Stimulated activated CD4-positive, alpha-beta T cell treated with anti-CD3 and anti-CD28 coated beads, Interleukin-15, amount 100 ng/mL, for 1 hour (primary cell): ENCODE measurements at places on chromosomes 6 and 20.

DNA sequence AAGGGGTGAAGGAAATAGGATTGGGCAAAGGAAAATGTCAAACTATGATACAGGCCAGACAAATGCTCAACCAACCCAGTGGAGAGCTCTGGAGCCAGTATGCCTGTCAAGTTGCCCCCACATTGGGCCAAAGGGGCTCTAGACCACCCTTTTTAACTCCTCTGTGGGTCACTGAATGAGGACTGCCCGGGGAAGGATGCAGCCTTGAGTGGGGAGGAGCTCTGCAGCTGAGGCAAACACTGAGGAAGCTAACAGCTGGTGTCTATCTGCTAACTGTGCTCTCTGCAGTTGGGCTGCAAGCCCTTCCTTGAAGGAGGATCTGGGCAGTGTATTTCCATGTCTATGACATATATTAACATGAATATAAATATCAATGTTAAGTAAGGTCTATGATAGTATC, 98.4 kb upstream of the PRSS16 start:
- DNase-seq = no peak

- DNase-seq = peak; percentile 40
Observed at GRCh38 chr6:157823001-157823527, at the start of gene SNX9. Gene SNX9 (plus strand): TSS chr6:157823246. CDS start chr6:157823435, 189 bp downstream.

- DNase-seq = no peak
Observed at GRCh38 chr6:15607603-15608002, 55.2 kb downstream of the DTNBP1 start.

DNA sequence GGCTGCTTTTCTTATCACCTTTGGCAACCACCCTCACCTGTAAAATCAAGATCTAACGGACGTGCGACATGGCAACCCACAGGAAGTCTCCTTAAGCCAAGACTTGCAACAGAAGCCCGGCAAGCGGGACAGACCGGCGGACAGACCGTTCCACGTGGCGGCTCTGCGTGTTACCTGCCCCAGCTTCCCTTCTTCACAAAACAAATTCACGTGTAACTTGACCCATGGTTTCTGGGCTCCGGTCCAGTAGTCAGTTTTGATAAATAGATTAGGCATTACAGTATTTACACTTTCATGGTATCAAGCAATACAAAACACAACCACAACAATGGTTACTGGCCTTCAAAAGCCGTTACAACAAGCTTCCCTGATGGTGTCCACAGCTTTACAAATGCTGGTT, 133.8 kb downstream of the PRND start:
- DNase-seq = no peak

DNA sequence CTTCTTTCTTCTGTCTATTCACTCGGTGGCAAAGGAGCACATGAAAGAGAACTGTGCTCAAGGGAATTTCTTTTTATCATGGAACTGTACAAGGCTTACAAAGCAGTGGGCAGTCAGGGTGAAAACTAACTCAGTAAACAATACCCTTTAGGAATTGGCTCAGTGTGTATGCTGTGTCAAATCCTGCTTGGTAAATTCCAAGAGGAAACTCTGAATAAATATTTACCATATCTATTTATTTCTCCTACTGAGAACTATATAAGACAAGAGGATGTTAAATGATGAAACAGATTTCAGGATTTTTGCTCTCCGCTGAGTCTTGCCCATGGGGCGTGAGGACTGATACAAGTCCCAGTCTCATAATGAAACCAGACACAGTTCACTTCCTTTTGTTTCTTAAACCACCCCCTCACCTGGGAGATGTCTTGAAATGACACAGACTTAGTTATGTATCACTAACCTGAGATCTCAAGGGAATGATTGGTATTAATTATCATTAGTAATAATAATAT, 188.8 kb downstream of the BACH2 start:
- DNase-seq = no peak

DNA sequence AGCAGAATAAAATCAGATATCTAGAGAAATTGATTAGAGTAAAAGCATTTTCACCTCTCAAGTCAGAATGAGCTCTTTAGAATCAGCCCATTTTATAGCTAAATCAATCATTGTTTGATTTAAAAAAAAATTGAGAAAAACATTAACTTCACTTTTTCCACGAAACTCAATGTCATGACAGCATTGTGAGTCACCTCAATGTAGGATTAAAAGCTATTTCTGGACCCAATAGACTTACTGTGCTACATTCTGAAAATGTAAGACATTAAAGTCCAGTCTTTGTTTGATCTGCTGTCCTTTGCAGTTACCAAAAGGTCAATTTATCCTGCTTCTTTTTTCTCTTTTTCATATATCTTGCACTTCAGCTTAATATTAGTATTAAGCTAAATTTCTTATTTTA, 519.4 kb upstream of the ZNF337 start:
- no peak for DNase-seq

GRCh38 chr6:98044151-98044561, 761.1 kb upstream of the MMS22L start:
- DNase-seq = no peak

DNA sequence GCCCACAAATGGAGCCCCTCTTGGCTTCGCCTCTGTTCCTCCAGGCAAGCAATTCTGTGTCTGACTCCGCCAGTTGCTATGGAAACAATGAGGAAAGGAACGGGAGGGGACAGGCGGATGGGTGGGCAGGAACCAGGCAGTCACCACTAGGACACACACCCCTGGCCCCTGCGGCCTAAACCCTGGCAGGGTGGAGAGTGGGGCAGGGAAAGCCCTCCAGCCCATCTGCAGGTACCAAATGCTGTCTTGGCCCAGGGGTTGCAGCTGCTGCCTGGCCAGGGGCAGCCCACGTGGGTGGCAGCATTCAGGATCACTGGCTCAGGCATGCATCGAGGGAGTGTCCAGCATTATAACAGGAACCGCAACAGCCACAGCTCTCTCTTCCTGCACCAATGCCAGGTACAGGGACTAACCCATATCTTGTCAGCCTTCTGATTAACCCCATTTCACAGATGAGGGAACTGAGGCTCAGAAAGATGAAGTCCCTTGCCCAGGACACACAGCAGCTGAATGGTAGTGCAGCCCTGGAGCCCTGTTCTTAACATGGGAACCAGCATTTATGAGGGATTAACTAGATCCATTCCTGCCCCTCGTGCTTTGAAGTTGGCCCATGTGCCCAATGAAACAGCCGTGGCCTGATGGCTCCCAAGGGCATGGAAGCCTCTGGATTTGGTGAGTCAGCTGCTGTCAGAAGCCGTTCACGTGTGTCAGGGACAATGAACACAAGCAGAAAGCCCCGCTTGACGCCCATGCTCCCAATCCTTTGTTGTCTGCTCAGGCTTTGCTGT, 66.3 kb downstream of the NOL4L start:
- no peak for DNase-seq

GRCh38 chr6:168884646-168885086, 369.0 kb downstream of the THBS2 start:
- peak; percentile 54 for DNase-seq

GRCh38 chr6:44072959-44073611, 54.2 kb downstream of the MRPL14 start:
- peak; percentile 43 for DNase-seq

DNA sequence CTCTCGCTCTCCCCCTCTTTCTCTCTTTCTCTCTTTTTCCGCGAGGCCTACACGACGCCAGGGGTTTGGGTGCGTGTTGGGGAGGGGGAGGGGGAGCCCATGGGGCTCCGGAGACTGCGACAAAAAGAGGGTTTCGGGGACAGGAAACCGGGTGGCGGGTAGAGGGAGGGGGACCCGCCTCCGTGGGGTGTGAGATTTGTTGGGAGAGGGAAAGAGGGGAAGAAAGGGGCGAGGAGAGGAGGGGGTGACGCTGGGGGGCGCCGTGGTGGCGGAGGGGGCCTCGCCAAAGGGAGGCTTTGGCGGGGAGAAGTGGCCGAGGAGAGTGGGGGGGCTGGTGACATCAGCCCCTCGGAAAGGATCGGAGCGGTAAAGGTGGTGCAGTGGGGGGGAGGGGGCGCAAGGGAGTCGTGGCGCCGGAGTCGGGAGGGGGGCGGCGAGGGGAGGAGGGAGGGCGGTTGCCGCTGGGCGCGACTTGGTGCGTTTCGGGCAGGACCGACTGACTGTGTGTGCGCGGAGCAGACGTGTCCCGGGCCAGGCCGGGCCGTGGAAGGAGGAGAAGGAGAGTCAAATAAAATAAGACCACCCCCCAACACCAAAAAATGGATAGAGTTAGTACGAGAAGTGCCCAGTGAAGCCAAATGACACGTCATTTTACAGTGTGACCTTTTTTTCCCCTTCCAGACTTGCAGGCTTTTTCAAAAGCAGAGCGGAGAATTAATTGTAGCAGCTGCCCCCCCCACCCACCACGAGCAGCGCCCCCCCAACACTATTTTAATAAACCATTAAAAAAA, 39.8 kb downstream of the GNAS start:
- peak; percentile 64 for DNase-seq

DNA sequence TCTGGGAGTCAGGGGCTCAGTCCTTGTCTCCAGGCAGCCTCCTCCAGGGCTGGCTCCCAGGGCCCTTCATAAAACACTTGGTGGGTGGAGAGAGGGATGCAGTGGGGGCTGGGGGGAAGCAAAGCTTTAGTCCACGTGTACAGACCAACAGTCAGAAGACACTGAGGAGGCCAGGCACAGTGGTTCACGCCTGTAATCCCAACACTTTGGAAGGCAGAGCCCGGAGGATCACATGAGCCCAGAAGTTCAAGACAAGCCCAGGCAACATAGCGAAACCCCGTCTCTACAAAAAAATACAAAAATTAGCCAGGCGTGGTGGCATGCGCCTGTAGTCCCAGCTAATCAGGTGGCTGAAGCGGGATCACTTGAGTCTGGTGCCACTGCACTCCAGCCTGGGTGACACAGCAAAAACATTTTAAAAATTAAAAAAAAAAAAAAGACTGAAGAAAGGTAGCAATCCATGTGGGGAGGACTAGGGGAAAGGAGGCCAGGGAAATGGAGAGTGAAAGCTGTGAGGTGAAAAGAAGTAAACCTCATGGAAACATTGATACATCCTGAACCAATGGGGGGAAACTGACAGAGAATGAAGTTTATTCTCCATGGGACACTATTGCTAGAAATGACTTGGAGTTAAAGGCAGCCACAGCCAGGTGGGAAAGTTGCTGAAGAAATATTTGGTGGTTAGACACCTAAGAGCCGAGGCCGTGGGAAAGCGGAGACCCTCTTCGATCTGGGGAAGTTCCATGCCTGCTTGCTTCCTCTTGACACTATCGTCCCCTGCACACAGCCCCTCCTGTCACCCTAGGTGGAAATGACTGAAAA, 35.4 kb downstream of the PIM1 start:
- DNase-seq = no peak

DNA sequence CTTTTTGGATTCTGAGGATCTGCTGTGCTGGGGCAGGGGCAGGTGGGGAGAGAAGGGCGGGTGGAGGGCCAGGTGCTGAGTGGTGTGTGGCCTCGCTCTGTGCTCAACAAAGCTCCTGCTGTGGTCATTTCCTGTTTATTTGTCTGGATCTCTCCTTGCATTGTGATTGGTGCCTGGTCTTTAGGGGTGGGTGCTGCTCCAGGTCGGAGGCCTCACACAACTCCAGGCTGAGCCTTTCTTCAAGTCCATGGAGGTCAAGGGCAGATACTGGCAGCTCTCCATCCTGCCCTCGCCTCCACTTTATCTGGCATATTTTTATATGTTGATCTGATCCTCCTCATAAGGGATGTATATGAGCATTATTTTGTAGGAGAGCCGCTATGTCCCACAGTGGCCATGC, 36.2 kb downstream of the HLA-F start:
- DNase-seq = no peak

- DNase-seq = no peak
Observed at GRCh38 chr6:113627480-113627879, 229.7 kb upstream of the MARCKS start.

DNA sequence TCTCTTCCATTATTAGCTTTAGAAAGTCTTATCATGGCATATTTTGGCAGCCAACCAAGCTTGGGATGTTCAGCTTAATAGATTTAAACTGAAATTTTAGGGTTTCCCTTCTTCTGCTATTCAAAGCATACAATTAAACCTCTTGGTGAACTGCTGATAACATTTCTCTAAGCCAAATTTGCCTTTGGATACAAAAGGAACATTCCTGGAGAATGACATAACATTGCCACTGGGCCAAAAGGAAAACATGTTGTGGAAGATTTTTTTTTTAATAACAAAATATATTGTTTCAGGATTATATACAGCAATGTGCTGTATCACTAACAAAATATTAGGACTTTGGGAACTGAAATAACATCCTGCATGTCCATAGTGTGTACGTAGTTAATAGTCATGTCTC, 215.1 kb upstream of the TBX18 start:
- DNase-seq = no peak

- no peak for DNase-seq
Observed at GRCh38 chr6:161436106-161436876, 162.4 kb upstream of the AGPAT4 start.

DNA sequence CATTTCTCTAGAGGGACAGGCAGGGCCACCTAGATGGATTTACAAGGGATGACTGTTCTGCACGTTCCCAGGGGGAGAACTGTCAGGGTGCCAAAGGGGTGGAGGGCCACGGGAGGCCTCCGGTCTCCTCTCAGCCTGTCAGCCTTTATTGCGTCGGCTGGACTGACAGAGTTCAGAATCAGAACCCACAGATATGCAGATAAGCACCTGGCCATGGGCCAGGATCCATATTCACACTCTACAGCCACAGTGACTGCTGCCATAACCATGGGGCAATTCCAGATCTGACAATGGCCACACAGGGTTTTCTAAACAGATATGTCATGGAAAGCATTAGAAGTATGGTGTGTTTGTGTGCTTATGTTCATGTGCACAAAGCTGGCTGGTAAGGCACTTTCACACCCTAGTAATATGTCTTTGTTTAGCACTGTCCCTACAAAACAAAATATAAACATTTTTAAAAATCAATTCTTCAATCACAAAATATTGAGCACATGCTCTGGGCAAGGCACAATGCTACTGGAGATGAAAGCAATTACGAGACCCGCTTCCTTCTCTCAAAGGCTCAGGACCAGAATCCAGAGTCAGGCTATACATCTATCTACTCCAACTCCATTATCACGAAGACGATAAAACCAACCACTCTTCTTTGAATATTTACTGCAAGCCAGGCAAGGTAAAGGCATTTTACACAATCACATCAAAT, 29.1 kb downstream of the TRAM2 start:
- DNase-seq = no peak

DNA sequence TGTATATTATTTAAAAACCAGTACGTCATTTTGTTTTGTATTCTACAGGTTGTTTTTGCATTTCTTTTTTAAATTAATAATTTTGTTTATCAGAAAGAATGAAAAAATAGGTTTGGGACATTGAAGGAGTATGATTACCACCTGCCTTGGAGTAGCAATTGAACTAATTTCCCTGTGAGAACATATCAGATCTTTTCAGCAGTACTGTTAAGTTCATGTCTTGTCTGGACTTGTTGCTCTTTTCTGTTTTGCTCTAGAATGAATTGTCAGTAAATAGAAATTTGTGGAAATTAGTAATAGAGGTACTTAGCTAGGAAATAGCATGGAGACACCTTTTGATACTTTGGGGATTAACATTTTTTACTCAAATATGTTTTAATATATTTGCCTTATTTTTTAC, 24.3 kb downstream of the HSF2 start:
- DNase-seq = no peak

DNA sequence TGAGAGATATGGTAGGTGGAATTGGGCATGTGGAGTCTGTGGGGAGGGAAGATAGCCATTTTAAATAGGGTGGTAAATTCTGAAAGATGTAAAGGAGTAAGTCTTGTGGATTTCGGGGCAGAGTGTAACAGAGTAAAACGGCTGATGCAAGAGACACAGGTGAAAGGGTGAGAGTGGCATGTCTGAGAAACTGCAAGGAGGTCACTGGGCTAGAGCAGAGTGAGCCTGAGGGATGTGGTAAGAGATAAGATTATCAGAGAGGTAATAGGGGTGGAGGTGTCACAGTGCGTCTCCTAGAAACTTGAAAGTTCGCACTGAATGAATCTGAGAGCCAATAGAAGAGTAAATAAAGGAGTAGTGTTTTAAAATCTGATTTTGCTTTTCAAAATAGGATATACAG, 308.1 kb downstream of the EPM2A start:
- no peak for DNase-seq
